ENCODE measurements at places on chromosomes 16 and 17. TPM values are rescaled to one million over a fixed set of nuclear protein-coding genes. Genes with fewer than 3 reads are reported as not detected.

DNA sequence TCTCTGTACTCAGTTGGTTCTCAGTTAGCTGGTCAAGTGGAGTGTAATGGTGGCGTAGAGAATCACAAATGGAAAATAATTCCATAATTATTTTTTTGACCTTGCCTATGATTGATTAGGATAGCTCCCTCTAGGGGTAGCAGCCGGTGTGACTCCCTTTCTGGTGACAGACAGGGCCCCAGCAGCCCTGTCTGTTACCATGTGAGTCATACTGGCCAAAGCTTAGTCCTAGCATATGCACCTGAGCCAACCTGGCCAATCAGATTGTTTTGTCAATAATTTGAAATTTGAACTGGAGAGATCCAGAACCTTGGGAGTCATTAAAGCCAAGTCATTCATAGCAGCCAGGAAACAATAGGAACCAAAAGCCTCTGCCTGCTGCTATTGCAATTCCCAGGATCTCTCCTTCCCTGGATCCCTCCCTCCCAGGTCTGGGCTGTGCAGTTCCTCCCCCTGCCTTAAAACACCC is 5.6 kb downstream of the PNPO start:
- peak; percentile 77 for DNase-seq
- no peak overlapping the region for H3K4me3 ChIP-seq
- H3K36me3 ChIP-seq: peaks cover 2% of the 10 kb centered on the region
- H3K27me3 ChIP-seq: no peaks in the 10 kb centered on the region

Gene PRR29
- 0.96 TPM for total RNA-seq

Gene SEPTIN1
- 223 TPM for total RNA-seq

Gene ABCC3
- not detected for total RNA-seq

Data from activated T-cell treated with anti-CD3 and anti-CD28 coated beads, Interleukin-2, amount 50 U/mL, for 72 hours (primary cell).